Stimulated activated CD4-positive, alpha-beta T cell treated with anti-CD3 and anti-CD28 coated beads, Interleukin-1b, Interleukin-23, amount 100 ng/mL, for 48 hours (primary cell): ENCODE measurements at places on chromosomes 16 and 17.

DNA sequence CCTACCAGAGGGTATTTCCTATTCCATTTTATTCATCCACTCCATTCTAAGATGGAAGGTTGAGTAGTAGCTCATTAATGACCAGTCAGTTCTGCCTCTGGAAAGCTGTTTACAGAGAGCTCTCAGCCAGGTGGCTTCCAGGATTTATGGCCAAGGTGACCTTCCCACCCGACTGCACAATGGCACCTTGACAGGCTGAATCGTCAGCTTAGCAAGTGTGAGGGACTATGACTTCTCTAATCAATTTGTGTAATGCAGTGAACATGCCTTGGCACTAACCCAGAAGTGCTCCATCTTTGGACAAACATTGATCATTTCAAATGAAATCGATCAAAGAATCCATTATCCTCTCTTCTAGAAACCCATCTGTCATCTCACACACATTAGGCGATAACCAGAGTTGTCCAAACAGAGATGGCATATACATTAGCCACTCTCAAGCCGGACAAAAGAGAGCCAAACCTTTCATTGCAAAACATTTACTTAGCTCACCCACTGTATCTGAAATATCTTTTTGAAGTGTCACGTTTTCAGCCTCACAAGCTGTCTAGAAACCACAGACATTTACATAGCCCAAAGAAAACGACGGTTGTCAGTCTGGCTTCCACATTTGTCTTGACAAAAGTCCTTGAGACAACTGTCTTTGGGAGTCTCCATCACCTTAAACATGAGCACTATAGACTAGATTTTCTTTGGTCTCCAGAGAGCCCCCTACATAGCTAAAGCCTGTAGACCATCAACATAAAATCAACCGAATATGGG lies 35.6 kb downstream of the CLEC3A start:
- no peak for DNase-seq

DNA sequence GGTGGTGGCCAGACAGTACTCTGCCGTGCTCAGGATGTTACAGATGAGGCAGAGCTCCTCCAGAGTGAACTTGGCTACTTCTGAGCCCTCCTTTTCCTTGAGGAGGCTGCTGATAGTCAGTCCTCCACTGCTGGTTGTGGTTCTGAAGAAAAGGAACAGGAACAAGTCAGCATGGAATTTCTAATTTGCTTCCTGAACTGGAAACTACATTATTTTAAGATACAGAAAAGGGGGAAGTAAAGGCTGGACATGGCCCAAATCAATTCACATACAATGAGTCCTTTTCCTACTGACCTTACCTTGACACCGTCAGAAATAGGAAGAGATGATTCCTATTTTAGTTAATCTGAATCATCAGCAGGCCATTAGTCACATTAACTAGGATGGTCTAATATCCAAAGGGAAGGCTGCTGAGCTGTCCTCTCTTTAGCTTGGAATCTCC lies 154.2 kb downstream of the VPS53 start:
- no peak for DNase-seq

- no peak for DNase-seq
These were observed 69.3 kb downstream of the ABCC1 start for GRCh38 chr16:16018705-16019104.

- DNase-seq: no peak
These were observed 74.1 kb downstream of the SPECC1 start for GRCh38 chr17:20083156-20083859.

- no peak for DNase-seq
These were observed 40.5 kb downstream of the BAHCC1 start for GRCh38 chr17:81435652-81436293.

DNA sequence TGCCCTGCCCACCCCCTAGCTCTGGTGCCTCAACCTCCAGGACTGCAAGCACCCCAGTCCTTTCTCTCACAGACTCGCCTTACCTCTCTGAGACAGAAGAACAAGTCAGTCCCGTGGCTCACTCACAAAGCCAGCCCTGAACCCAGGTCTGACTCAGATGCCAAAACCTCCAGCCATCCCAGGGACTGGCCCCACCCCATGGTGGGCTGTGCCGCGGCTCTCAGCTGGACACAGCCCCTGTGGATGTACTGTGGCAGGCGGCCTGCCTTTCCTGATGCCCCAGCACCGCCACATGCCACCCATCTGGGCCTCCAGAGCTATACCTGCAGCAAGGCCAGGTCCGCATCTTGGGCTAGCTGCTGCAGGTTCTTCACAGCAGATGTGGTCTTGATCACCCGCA lies 19.8 kb downstream of the MPG start:
- DNase-seq: no peak

DNA sequence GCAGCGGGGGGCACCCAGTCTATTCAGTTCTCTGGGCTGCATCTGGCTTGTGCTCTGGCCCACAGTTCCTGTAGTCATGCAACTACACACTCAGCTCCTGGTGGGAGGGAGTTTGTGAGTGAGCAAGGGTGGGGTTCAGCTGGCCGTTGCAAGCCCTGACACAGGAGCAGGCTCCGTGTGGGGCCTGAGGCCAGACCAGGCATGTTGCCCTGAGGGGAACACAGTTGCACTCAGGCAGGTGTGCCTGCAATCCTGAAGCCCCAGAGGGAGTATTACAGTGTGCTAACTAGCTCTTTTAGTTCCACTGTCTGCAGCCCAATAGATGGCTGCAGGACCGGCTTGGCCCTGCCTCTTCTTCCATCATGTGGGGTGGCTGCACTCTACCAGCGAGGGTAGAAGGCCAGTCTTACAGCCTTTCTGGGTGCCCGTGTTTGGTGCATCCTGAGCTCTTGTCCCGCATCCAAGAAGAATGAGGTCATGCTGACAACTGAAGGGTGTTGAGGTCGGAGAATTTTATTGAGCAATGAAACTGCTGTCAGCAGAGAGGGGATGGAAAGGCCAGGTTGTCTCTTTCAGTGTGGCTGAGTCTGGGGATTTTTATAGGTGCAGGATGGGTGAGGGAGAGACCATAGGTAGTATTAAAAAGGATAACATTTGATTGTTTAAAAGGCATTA lies 49.9 kb upstream of the ELAC2 start:
- no peak for DNase-seq

DNA sequence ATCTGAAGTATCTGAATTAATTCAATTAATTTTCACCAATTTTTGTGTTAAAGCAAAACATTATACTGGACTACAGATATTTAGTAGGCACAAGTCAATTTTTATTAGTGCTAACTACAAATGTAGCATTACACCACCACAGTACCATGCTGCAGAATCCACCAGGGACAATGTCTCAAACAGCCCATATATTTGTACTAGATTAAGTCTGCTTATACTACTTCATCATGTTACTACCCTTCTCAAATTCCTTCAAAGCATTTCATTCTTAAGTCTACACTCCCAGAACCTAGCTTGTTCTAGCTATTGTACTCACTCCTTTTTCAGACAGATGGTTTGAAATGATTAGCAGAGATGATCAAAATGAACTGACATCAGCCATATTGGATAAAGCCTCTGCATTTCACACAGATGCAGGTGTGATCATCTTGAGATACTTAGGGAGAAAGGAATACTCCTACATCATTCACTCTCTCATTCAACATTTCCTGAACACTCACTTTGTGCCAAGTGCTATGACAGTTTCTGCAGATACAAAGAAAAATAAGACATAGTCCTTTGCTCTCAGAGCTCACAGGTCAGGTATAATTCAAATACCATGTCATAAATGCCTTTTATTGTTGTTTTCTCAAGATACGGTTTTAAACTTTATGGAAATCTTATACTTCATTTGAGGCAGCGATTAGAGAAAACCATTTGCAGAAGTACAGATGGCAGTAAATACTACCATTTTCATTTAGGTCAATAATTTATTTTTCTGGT lies 47.7 kb downstream of the SMURF2 start:
- DNase-seq: no peak

DNA sequence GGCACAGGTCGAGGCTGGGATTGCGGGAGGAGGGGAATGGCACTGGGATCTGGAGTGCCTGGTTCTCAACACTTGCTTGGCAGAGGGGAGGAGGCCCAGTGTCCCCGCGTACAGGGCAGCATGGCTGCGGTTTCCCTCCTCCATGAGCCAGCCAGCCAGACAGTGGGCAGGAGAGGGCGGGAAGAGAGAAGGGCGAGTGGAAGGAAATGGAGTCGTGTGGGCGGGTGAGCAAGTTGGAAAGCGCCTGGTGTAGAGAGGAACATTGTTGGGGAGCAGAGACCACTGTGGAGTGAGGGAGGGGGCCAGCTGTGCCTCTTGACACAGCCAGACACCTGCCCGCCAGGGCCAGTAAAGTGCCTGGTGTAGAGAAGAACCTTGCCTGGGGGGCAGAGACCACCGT lies 130.5 kb downstream of the OR1D5 start:
- DNase-seq: no peak

GRCh38 chr16:87384162-87384874 lies 742 bp upstream of the FBXO31 start:
- peak; percentile 40 for DNase-seq

DNA sequence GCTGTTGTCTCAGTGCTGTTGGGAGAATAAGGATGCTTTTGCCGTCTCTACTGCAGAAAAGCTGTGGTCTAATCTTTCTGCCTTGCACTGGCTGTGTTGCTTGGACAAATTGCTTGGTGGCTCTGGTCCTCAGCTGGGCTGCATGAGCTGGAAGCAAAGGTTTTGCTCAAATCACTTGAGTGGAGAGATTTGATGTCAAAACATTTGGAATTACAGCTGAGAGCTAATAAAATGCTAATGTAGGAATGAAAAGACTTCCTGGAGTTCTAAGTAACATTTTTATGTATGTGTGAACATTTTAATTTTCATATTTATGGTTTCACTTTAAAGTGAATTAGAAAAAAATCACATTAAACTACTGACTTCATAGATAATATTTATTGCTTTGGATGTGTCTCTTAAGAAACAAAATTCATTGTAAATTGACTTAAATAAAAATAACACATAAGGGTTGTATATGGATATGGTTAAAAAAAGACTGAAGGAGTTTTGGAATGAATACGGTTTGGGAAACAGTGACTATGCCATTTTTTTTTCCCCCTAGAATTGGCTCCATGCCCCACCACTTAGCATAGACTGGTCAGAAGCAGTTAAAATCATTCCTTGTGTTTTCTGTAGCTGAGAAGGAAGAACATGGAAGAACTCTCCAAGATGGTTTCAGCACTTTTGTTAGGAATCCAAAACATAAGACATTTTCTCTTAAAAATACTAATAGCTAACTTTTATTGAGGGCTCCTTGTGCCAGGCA lies 39.2 kb upstream of the FAM20A start:
- DNase-seq: no peak

DNA sequence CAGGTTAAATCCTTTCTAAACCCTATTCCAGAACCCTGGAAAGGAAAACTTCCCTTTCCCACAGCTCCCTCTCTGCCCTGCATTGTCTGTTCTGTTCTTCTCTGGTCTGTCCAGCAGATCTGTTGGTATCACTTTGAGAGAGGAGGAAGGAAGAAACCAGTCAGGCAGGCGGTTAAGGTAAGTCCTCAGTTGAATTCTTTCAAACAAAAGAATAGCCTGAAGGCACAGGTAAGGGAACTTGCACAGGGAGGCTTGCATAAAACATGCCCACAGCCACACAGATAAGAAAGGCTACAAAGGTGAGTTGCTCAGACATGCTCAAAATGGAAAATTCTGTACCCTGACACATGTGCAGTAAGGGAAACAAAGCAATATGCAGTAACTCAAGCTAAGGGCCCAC lies 595.7 kb upstream of the CDH5 start:
- no peak for DNase-seq

GRCh38 chr16:1691276-1691675 lies 13.2 kb downstream of the JPT2 start:
- no peak for DNase-seq

- DNase-seq: no peak
These were observed 341.1 kb downstream of the PMP22 start for GRCh38 chr17:14923981-14924380.

DNA sequence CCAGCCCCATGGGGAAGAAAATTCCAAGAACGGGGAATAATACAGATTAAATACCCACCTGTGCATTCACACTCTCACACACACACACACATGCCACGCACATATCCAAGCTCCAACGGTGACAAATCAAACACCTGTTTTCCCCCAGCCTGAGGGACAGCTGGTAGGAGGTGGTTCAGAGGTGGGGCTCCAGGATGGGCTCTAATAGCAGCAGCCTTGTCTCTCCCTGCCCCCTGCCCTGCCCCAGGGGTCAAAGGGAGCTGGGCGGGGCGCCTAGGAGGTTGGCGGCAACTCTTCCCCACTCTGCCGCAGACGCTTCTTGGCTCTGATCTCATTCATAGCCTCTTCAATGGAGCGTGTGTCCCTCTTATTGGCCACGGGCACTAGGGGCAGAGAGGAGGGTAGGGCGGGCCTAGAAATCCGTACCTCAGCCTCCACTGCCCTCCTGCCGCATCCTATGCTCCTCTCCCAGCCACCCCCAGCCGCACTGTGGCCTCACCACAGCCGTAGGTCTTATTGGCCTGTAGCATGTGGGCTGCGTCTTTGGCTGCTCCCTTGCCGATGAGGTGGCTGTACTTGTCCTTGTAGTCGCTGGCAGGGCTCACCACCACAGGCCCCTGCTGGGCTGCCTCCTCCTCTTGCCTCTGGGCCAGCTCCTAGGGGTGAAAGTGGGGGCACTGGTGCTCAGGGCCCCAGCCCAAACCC lies 8.2 kb downstream of the SPAG7 start:
- DNase-seq: no peak

- DNase-seq: no peak
These were observed 20.7 kb downstream of the DRC3 start for GRCh38 chr17:17993366-17993765.

GRCh38 chr17:38750312-38751121 lies 2.0 kb upstream of the PSMB3 start:
- DNase-seq: no peak

GRCh38 chr17:49216953-49217650 lies 6.6 kb downstream of the ABI3 start:
- DNase-seq: no peak

DNA sequence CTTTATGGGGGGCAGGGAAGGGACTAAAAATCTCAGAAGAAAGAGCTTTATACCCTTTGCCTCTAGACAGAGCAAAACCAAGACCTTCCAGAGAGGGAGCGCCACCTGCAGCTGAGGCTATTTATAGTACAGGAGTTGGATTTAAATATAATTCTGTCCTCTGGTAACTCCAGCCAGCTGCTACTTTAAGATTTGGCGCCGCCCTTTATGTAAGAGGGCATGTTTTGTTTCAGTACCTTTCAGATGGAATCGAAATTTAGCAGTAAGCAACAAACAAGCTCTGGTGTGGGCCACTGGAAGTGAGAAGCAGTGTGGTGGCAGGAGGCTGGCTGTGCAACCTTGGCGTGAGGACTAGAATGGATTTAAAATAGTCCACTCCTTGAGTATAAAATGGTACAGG lies 5.2 kb upstream of the GUCY2D start:
- peak; percentile 33 for DNase-seq

GRCh38 chr16:20952139-20952920 lies 51.8 kb downstream of the LYRM1 start:
- DNase-seq: no peak
